ENCODE measurements at places on chromosomes 7 and 10. TPM values are rescaled to one million over a fixed set of nuclear protein-coding genes. Genes with fewer than 3 reads are reported as not detected.

Gene HOXA11
- not detected for total RNA-seq

Gene NXPH1
- total RNA-seq: 94.6 TPM

Gene EIF4H
- 177 TPM for total RNA-seq

Gene CACNB2
- 35.3 TPM for total RNA-seq

Gene CNTNAP2
- 228 TPM for total RNA-seq

Gene MOGAT3
- not detected for total RNA-seq

Gene STOX1
- 15.7 TPM for total RNA-seq

All from diencephalon (tissue), 1 donor.